ENCODE measurements at places on chromosomes 16 and 17.

GRCh38 chr16:2853531-2854073 lies 4.4 kb downstream of the PRSS22 start:
- no peak for DNase-seq

- no peak for DNase-seq
These were observed 12.1 kb upstream of the ALDOA start for GRCh38 chr16:30053376-30054015.

- no peak for DNase-seq
These were observed 43.7 kb downstream of the IRX5 start for GRCh38 chr16:54974367-54974766.

DNA sequence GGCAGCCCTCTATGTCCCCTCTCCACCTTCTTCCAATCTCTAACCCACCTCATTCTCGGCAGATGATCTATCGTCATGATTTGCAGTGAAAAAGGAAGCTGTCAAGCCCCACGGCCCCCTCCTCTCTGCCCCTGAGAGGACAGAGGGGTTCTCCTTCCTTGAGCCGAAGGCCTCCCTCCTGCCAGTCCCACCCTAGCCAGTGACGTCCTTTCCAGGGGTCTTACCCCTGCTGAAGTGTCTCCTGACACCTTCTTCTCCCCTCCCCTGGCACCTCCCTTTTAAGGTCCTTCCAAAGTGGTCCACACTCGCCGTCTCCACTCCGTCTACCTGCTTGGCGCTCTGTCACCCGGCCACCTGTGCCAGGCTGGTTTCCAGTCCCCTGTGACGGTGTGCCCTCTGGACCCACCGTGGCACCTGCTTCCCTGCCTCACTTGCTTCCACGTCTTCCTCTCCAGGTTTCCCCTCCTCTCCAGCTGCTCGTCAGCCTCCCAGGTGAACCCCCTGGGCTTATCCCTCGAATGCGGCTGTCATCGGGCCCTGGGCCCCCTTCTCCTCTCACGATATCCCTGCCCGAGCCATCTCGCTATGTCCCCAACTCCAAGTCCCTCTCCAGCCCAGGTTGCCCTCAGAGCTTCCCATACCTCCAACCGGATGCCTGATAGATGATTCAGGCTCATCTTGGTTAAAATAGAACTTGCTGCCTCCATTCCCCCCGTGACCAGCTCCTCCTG lies 5.7 kb downstream of the CCDC102A start:
- no peak for DNase-seq

- DNase-seq: no peak
These were observed 85.1 kb downstream of the WWOX start for GRCh38 chr16:78184238-78185183.

DNA sequence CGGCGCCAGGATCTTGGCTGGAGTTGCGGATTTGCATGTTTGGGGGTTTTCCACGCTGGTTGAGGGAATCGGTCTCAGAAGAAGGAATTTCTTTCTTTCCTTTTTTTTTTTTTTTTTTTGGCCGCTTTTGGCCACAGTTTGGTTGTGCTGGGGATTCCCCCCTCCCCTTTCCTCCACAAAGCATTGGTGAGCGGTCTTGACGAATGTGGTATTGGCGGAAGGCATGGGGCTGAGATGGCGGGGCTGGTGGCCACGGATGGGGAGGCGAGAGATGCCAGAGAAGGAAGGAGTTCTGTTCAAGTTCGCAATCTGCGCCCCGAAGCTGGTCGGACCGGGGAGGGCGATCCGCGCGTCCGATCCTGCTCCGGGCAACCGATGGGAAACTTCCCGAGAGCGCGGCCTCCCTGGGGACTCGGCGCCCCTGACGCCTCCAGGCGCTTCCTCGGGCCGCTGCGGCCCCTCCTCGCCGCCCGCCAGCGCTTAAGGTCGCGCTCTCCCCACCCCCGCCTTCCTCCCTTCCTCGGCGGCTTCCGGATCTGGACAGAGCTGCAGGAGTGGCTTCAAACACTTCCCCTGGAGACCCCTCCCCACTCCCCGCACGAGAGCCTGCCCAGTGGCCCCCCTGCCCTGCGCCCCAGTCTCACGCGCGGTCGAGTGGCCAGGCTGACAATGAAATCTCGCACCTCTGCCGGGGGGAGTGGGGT lies 43.2 kb downstream of the RAI1 start:
- peak; percentile 38 for DNase-seq

DNA sequence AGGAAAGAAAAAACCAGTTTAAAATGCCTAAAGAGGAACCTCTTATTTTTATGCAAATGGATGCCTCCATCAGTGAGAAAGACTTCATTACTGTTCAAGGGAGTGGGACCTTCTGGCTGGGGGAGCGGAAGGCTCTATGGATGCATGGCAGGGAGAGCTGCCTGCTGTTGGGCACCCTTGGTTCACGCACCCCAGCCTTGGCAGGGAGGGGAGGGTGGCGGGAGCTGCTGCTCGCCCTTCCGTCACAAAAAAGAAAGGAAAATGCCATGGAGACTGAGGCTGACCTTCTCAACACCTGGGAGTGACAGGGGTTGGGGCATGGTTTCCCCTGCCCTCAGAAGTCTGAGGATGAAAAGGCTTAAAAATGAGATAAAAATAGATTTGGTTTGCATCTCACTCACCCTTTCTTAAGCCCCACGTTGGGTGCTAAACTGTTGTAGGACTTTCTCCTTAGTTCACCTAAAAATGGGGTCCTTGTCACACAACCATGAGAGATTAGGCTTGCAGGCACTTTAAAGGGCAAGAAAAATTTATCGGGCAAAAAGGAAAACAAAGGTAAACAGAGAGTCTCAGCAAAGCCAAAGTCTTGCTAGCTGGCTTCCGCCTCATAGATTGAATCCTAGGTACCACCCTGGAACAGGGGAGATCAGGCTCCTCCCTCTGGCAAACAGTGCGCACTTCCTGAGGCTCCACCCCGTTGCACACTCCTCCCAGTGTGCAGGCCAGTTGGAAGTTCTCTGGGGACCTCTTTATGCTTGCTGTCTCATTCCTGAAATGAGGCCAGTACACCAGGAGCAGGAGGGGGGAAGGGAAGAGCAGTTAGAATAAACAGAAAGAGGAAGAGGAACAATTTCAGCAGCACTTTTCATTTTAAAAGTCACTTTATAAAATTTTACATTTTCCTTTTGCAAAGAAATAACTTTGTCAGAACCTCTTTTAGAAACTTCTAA lies 31.6 kb downstream of the PHKB start:
- DNase-seq: peak; percentile 54

GRCh38 chr17:2755891-2756724 lies 6.7 kb upstream of the CCDC92B start:
- no peak for DNase-seq

GRCh38 chr16:83312718-83313245 lies 495.0 kb upstream of the HSBP1 start:
- DNase-seq: no peak

Measured in CMK (cell line).